ENCODE measurements at places on chromosomes 11 and 22. TPM values are rescaled to one million over a fixed set of nuclear protein-coding genes. Genes with fewer than 3 reads are reported as not detected.

BLID gene
- total RNA-seq: not detected

RELT gene
- 29.6 TPM for total RNA-seq

P2RY2 gene
- total RNA-seq: not detected

NXPE4 gene
- not detected for total RNA-seq

MRGPRF gene
- not detected for total RNA-seq

Data from activated CD8-positive, alpha-beta T cell treated with anti-CD3 and anti-CD28 coated beads for 36 hours (primary cell).